Naive thymus-derived CD4-positive, alpha-beta T cell (primary cell): ENCODE measurements at places on chromosomes 16 and 17. TPM values are rescaled to one million over a fixed set of nuclear protein-coding genes. Genes with fewer than 3 reads are reported as not detected.

DNA sequence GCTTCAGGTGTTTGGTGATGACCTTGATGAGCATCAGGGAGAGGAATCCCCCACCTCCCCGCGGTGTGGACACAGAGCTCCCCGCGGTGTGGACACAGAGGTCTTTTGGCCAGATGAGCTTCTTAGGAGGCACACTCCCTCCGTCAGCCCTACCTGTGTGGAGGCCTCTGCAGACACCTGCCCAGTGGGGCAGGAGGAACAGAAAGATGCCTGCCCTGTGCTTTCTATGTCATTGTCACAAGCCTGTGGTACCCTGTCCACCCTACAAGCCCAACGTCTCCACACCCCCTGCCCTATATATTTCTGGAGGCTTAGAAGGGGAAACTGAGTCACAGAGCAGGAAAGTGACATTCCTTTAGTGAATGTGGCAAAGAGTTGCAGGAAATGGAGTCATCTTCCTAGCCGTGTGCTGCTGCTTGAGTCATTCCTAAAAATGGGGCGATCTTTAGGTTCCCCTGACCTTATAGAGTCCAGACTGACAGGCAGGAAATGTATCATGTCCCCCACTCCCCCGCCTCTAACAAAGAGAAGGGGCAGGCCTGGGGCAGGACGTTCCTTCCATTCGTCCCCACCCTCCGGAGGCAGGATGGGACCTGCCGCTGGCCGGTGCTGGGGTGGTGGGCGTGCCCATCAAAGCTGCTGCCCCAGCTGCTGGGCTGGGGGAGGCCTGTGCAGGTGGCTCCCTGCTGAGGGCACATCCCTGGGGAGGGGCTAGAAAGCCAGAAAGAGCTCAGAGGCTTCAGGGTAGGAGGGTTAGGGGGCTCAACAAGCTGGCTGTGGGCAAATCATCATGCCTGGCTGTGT is 1.0 kb upstream of the C16orf74 start:
- DNase-seq = no peak

GRCh38 chr17:66040402-66040801 is 151.5 kb downstream of the CEP112 start:
- DNase-seq = no peak

Gene CCP110
- 14.9 TPM for total RNA-seq

Gene LPO
- total RNA-seq = not detected

DNA sequence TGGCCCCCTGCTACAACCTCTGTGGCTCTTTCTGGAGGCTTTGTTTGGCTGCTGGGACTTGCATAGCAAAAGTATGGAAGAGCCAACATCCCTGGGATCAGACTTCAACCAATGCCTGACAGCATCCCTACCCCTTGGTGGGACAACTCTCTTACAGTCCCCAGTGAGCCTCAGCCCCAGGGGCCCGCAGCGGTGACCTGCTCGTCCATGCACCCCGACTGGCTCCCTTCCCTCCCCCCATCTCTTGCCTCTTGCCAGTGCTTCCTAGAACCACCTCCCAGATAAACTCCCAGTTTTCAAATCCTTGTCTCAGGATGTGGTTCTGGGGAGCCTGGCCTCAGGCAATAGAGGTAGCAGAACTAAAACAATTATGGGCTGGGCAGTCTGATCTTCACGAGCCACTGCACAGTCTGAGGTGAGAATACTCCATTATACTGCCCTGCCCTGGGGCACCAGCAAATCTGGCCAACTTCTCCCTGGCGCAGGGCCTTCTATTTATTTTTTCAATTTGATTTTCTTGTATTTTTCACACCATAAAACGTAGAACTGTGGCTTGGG is 86.6 kb upstream of the BRD7 start:
- no peak for DNase-seq

DNA sequence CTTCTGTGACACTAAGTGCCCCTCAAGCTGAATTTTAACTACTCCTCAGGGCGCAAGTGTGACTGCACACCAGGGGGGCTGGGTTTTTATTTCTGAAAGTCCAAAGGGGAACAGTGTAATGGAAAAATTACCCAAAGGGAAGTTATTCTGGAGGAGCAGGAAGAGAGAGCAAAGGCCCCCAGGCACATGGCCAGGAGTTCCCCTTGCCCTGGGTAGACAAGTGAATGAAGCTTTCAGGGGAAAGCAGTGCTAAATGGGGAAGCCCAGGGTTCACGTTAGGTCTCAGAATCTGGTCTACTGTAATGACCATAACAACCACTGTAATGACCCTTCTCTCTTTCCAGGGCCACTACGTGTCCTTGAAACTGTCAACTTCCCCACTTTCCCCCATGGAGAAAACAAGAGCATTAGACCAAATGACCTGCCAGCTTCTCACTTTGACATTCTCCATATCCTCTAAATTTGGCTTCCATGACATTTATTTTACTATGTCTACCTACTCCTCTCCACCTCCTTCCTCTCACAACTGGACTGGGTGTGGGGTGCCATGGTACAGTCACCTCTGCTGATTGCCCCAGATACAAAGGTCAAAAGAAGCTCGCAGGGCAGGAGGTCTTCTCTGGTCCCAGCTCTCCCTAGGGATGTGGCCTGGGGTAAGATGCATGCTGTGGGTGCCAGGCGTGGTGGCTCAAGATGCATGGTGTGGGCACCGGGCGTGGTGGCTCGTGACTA is 34.1 kb upstream of the MMP2 start:
- DNase-seq = no peak

DNA sequence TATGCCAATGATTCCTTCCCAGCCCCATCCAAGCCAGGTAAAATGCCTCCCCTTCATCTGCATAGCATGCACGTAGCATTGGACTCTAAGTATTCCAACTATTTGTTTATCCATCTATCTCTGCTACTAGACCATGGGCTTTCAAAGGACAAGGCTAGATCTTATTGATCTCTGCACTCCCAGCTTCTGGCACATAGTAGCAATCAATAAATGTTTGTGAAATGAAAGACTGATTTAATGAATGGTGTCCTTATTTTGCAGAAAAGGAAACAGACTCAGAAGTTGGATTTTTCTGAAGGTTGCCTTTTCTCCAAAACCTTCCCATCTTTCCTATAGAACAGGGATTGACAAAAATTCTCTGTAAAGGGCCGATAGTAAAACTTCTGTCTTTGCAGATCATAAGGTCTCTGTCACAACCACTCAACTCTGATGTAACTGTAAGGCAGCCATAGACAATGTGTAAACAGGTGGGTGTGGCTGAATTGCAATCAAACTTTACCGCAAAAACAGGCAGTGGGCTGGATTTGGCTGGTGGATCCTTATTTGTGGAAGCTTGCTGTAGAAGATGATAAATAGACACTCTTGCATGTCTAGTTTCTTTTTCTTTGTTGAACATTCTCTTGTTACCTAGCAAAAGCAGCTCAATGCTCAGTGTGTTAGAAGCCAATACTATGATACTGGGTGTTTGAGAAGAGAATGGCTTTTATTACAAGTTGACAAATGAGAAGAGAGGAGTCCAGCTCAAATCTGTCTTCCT is 7.6 kb upstream of the CMTR2 start:
- no peak for DNase-seq

GRCh38 chr17:29039764-29040598 is 3.0 kb upstream of the PIPOX start:
- no peak for DNase-seq

- DNase-seq = peak; percentile 63
These were observed 14.0 kb upstream of the STAC2 start for GRCh38 chr17:39239640-39240314.

- DNase-seq = no peak
These were observed 95.1 kb upstream of the CORO6 start for GRCh38 chr17:29717817-29718216.

GRCh38 chr16:81035975-81036750 is 521 bp downstream of the ATMIN start:
- DNase-seq = no peak

- DNase-seq = peak; percentile 40
These were observed 18.8 kb upstream of the ASGR2 start for GRCh38 chr17:7133424-7133823.

GRCh38 chr17:1716912-1717695 is 6.9 kb upstream of the TLCD2 start:
- peak; percentile 38 for DNase-seq

Gene KCNH6
- not detected in 2 replicates for total RNA-seq

GRCh38 chr17:79552405-79552804 is 58.4 kb downstream of the RBFOX3 start:
- DNase-seq = no peak

GRCh38 chr16:63497408-63497807 is 1461.2 kb upstream of the CDH8 start:
- DNase-seq = no peak

DNA sequence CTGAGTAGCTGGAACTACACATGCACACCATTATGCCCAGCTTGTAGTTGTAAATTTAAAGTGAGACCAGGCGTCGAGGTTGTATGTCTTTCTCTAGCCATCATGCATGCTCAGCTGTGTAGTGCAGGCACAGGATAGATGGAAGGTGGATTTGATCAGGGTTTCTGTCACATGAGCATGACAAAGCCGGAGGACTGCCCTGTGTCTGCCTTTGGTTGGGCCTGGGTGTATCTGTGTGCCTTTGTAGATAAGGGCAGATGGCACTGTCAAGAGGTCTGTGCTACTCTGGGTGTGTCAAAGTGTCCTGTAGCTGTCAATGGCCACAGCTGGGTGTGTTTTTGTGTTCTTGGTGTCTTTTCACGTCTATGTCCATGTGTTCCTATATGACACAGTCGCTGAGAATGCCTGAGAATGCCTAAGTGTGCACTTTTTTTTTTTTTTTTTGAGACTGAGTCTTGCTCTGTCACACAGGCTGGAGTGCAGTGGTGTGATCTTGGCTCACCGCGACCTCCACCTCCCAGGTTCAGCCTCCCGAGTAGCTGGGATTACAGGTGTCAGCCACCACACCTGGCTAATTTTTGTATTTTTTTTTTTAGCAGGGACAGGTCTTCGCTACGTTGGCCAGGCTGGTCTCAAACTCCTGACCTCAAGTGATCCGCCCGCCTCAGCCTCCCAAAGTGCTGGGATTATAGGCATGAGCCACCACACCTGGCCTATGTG is 4.1 kb upstream of the NAGS start:
- no peak for DNase-seq

GRCh38 chr16:27721531-27722181 is 171.7 kb downstream of the KATNIP start:
- DNase-seq = no peak

- DNase-seq = no peak
These were observed at the start of gene BCO1 for GRCh38 chr16:81238296-81239011. BCO1 (plus strand) TSS chr16:81238689; CDS start chr16:81238909, 220 bp downstream.

- no peak for DNase-seq
These were observed 1.3 kb downstream of the GJD3 start for GRCh38 chr17:40363111-40363827.

Gene RAD51C
- total RNA-seq = 47.9 and 52.6 TPM in 2 replicates

DNA sequence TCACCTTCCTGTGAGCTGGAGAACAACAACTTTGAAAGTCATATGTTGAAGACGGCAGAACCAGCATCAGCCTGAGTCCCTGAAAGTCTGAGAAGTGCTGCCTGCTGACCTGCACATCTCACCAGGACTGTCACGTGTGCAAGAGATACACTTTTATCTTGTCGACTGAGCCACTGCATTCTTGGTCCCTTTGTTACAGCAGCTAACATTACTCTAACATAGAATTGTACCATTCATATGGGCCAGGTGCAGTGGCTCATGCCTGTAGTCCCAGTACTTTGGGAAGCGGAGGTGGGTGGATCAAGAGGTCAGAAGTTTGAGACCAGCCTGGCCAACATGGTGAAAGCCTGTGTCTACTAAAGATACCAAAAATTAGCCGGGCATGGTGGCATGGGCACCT is 40.1 kb downstream of the MARCHF10 start:
- DNase-seq = no peak

DNA sequence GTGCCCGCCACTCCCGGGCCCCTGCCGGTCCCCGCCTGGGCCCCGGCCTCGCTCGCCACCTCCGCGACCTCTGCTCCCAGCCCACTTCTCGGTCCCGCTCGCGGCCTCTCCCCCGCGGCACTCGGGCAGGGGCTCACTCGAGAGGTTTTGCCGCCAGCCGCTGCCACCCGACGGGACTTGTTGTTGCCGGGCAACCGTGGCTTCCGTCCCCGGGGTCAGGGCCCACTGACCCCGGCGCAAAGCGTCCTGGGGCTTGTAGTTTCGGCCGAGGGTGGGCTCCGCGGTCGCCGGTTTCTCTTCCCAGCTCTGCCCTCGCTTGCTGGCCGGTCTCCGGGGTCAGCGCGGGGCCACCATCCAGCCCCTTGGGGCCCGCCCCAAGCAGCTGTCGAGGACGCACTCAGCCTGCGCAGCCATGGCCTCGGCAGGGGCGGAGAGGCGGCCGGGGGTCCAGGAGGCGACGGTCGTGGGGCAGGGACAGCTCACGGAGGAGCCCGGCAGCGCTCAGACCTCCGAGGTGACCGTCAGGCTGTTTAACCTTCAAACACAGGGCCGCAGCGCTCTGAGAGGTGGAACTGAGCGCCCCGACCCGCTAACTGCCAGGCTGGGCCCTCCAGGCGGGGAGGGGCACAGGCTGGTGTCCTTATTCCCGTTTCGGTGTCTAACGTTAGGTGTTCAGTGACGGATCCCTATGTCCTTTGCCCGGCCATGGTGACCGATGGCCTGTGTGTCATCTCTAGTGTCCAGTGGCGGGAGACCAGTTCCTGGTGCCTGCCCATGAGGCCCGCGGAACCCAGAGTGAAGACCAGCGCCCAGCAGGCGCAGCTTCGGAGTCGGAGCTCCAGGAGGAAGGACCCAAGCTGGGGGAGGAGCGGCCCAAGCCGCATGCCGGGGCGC is at the start of the genes C16orf86 and ENKD1:
Gene C16orf86, plus strand, starts transcription at position 256 of the 894 bp plus-strand sequence. Its CDS starts 157 bp downstream, at position 413.
Gene ENKD1, minus strand, starts transcription at position 192 of the 894 bp plus-strand sequence. CDS start 308 bp downstream, outside the sequence.
- DNase-seq = peak; percentile 79

DNA sequence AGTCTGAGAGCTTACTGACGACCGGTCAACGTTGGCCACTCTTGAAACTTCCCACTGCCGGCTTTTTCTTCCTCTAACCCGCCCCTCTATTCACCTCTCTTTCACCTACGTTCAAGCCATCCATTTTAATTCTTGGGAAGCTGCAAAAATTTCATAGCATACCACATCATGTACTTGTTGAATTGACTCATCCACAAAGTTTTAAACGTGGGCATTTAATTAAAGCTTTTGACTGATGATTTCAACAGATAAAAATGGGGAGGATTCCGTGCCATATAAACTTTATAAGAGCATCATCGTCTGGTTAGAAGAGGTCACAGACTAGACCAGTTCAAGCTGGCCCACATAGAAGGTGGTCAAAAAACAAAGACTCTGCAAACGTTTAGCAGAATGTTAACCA is 22.5 kb downstream of the VPS53 start:
- no peak for DNase-seq

- DNase-seq = no peak
These were observed 14.6 kb downstream of the SRCIN1 start for GRCh38 chr17:38590988-38591758.

Gene TOX3
- not detected for total RNA-seq

GRCh38 chr17:7138800-7139381 is 24.3 kb upstream of the ASGR2 start:
- DNase-seq = no peak

DNA sequence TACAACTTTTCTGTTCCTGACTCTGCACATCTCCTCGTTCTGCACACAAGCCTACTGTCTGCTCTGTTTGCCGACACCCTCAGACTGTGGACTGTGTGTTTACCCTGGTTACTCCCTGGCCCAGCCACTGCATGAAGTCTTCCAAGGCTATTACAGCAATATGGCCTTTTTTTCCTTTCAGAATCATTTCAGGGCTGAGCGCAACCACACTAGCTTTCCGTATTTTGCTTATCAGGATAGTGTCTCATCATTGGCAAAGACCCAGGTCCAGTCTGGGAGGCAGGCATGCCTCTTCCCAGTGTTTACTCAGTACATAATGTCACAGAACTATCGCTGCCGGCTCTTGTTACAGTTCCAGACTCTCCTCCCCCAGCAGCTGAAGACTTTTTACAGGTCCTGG is 10.1 kb downstream of the DNAH9 start:
- no peak for DNase-seq
